ENCODE measurements at places on chromosomes 7 and 10. TPM values are rescaled to one million over a fixed set of nuclear protein-coding genes. Genes with fewer than 3 reads are reported as not detected.

GRCh38 chr10:110103921-110104461 is 96.2 kb downstream of the ADD3 start:
- DNase-seq: no peak

GRCh38 chr7:29325476-29325875 is 130.9 kb downstream of the CHN2 start:
- DNase-seq: no peak

DNA sequence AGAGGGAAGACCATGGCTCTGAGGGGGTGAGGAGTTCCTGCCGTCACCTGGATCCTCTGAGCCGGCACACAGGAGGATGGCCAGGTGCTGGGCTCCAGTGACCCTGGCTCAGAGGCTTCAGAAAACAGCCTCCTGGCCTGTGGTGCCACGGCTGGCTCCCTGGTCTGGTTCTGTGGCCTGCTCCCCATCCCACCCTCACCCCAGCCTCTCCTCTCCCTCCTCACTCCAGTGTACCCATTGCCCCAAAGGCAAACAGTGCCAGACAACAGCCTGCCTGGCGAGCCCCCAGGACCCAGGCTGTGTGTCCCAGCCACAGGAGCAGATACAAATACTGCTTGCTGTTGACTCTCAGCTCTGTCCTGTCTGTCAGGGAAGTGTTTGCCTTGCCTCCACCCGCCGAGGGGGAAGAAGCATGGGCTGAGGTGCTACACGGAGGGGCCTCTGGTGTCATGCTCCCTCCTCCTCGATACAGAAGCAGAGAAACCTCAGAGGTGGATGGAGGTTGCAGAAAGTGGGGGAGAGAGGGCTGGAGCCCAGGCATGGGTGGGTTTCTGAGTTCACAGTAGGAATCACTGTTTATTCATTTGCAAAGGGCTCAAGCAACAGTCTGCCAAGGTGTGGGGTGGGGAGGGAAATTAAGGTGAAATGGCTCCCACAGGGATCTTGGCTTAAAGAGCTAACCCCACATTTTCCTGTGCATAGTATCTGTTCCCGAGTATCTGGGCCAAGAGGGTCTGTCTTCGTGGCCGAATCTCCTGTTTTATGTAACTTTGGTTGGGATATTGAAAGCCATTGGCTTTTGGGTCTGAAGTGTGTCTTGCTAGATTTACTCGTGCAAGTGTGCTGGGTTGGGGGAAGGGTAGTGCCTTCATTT is 5.5 kb downstream of the ADRA2A start:
- no peak for DNase-seq

The CRHR2 gene
- 0.27 TPM for total RNA-seq

GRCh38 chr10:52679117-52679516 is 93.5 kb downstream of the MBL2 start:
- DNase-seq: no peak

- no peak for DNase-seq
Observed at GRCh38 chr7:36440880-36441279, 51.2 kb downstream of the ANLN start.

The FFAR4 gene
- not detected for total RNA-seq

DNA sequence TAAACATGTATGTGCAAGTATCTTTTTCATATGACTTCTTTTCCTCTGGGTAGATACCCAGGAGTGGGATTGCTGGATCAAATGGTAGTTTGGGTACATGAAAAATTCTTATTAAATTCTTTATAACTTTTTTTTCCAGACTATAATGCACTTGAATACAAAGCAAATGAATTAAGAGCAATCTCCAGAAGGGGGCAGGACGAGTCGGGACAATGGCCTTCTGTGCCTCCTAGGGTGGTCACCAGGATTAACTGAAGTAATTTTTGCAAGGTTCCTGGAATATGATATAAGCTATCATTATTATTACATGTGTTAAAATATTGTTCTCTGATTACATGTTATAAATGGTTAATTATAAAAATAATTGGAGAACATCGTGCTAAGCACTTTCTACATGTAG is 127.2 kb downstream of the PPP1R17 start:
- no peak for DNase-seq

DNA sequence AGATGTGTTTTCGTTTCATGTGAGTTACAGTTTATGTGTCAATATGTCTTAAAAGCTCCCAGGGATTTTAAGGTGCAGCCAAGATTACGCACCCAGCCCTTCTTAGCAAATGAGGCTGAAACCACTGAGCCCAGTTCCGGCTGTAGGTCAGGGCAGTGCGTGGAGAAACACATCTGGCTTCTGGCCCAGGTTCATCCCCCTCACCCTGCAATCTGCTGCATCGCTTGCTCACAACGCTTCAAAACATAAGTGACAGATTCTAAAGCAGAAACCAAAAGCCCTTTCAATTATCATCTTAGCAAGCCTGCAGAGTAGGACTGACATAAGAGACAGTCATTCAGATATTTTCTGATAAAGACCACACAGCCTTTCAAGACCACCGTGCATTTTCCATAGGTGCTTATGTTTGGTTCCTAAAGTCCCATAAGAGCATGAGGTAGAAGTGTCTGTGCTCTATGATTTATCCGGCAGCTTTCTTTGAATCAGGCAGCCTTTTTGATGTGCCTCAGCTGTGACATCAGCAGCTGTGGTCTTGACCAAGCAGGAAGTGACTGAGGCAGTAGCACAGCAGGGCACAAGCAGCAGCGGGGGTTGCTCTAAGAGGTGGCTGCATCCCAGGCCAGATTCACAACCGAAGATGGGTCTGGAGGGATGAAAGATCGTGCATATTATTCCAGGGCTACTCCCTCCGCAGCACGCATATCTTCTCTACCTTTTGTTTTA is 72.1 kb upstream of the LYZL2 start:
- peak; percentile 24 for DNase-seq

DNA sequence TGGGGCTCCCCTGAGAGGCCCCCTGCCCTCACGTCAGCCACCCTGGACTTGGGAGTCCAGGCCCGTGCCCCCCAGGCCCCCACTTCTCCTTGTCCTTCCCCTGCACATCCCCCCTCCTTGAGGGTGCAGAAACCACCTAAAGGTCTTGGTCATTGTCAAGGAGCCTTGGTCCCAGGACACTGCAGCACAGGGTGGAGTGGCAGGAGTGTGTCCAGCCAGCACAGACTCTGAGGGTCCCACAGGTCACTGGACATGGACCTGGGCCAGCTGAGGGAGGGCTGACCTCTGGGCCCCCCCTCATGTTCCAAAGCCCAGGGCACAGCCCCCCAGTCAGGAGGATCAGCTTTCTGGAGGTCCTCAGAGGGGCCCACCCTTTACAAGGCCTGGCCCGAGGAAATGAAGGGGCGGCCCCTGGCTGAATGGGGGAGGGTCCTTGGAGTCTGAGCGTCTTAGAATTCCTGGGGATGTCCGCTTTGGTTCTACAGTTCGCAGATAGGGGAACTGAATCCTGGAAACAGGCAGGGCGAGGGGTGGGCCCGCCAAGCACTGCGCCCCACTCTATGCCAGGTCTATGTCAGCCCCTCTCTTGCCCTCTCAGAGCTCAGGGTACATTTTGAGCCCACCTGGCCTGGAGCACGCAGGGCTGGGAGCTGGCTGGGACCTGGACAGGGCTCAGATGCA is 54.0 kb downstream of the PWWP2B start:
- no peak for DNase-seq

GRCh38 chr7:137081321-137082093 is 213.1 kb downstream of the CHRM2 start:
- DNase-seq: peak; percentile 42

DNA sequence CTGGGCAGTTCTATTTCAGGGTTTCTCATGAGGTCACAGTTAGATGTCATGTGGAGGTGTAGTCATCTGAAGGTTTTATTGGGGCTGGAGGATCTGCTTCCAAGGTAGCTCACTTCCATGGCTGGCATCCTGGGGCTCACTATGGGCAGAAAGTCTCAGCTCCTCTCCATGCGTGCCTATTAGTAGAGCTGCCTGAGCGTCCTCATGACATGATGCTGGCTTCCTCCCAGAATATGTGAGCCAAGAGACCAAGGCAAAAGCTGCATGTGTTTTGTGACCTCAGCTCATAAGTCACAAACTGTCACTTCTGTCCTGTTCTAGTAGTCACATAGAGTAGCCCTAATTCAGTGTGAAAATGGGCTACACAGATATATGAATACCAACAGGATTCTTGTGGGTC is 524.4 kb downstream of the SUGCT start:
- no peak for DNase-seq

The SVOPL gene
- total RNA-seq: 0.28 TPM

GRCh38 chr7:113292105-113292504 is 173.8 kb upstream of the SMIM30 start:
- DNase-seq: no peak

The VSTM4 gene
- total RNA-seq: 10.3 TPM

GRCh38 chr10:29199339-29199738 is 89.5 kb upstream of the LYZL1 start:
- DNase-seq: no peak

- no peak for DNase-seq
Observed at GRCh38 chr10:100653957-100654781, 91.2 kb upstream of the PAX2 start.

The RBM17 gene
- total RNA-seq: 136 TPM

DNA sequence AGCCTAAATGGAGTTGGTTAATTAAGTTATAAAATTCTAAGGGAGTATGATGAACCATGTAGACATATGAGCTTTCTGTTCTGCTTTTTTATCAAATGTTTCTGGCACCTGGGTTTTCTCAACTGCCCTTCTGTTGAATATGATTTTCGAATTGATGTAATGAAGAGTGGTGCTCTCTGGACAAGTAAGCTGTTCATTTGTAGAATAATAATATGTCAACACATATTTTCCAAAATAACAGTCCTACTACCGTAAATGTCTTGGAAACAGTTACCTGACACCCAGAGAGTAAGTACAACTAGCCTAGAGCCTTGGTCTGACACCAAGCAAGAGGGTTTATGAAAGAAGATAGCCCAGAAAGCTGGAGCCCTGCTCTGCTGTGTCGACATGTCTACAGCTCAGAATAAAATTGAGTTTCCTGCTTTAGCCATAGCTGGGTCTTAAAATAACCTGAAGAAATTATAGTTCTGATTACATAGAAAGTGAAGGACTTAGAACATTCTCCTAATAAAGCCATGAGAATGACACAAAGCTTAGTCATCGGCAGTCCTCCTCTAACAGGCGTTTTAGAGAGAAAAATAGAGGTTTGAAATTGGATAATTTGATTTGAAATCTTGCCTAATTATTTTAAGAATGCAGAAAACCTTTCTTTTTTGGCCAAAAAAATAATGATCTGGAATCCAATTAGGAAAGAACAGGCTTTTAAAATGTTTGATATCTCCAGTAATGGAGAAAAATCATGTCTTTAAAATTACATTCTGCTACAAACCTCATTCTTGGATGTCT is 25.1 kb downstream of the HDAC9 start:
- no peak for DNase-seq

DNA sequence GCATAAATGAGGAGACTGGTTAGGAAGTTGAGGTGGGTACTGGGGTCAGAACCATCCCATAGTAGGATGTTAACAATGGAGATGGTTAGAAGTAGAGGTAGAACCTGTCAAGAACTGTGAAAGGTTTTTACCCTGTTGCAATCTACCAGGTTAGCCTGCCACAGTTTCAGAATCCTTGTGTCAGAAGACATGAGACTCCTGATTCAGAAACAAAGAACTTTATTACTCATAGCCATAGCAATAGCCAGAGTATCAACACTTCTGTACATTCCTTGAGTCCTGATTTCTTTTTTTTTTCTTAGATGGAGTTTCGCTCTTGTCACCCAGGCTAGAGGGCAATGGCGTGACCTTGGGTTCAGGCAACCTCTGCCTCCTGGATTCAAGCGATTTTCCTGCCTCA is 200.9 kb downstream of the GRM3 start:
- DNase-seq: no peak

The PRKG1 gene
- 32.4 TPM for total RNA-seq

GRCh38 chr10:61142987-61143386 is 199.0 kb upstream of the RHOBTB1 start:
- no peak for DNase-seq

The PNLIPRP3 gene
- not detected for total RNA-seq
